ENCODE measurements at places on chromosomes 7 and 10.

GRCh38 chr7:115060095-115060870 is 138.4 kb downstream of the MDFIC start:
- no peak for DNase-seq
- H3K27me3 ChIP-seq: no peaks in the 10 kb centered on the region
- H3K4me3 ChIP-seq: no peak overlapping the region
- H3K36me3 ChIP-seq: no peaks in the 10 kb centered on the region
- no peaks in the 10 kb centered on the region for H3K4me1 ChIP-seq
- no peak overlapping the region for H3K27ac ChIP-seq

- DNase-seq: no peak
- H3K27ac ChIP-seq: no peak overlapping the region
- no peak overlapping the region for H3K4me3 ChIP-seq
- H3K4me1 ChIP-seq: no peaks in the 10 kb centered on the region
- H3K27me3 ChIP-seq: no peaks in the 10 kb centered on the region
Measured at GRCh38 chr7:46600340-46600739, 679.3 kb upstream of the IGFBP3 start.

DNA sequence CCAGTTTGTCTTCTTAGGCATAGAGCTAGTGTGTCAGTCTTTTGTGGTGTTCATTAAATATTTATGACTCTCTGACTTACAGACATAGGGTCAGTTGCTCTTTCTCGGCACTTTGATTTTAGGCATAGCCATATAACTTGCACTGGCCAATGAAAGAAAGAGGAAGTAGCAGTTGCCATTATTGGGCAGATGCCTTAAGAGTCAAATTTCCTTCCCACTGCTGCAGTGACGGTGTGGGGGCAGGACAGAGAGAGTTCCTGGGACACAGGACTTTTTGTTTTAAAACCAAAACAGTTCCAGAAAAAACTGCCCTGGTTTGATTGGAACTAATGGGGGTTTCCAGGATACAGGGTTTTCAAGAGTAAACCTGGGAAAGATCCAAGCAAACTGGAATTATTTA is 60.2 kb upstream of the PHF14 start:
- H3K4me3 ChIP-seq: no peak overlapping the region
- H3K27ac ChIP-seq: no peak overlapping the region
- DNase-seq: no peak

GRCh38 chr10:84224411-84225028 is 824 bp downstream of the LRIT2 start:
- H3K4me1 ChIP-seq: no peaks in the 10 kb centered on the region
- H3K36me3 ChIP-seq: no peaks in the 10 kb centered on the region
- no peak for DNase-seq
- H3K27ac ChIP-seq: no peak overlapping the region
- H3K4me3 ChIP-seq: no peak overlapping the region
- H3K27me3 ChIP-seq: peaks cover 17% of the 10 kb centered on the region

DNA sequence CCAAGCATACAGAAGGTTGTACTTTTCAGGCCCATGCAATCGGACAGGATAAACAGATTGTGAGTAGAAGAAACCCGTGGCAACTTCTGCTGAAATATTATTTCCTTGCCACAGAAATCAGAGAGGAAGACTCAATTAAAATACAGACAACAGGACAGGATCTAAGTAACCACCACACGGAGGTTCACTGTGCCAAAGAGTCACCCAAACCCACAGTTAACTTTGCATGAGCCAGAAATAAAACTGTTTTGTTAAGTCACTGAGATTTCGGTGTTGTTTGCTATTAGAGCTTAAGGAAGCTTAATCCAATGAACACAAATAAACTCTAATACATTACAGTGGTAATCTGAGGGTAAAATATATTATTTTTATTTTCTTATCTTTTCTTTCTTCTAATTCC is 14.0 kb downstream of the PNPLA8 start:
- no peak for DNase-seq
- H3K4me3 ChIP-seq: no peak overlapping the region
- no peak overlapping the region for H3K27ac ChIP-seq
- no peaks in the 10 kb centered on the region for H3K27me3 ChIP-seq
- H3K4me1 ChIP-seq: peaks cover 7% of the 10 kb centered on the region

DNA sequence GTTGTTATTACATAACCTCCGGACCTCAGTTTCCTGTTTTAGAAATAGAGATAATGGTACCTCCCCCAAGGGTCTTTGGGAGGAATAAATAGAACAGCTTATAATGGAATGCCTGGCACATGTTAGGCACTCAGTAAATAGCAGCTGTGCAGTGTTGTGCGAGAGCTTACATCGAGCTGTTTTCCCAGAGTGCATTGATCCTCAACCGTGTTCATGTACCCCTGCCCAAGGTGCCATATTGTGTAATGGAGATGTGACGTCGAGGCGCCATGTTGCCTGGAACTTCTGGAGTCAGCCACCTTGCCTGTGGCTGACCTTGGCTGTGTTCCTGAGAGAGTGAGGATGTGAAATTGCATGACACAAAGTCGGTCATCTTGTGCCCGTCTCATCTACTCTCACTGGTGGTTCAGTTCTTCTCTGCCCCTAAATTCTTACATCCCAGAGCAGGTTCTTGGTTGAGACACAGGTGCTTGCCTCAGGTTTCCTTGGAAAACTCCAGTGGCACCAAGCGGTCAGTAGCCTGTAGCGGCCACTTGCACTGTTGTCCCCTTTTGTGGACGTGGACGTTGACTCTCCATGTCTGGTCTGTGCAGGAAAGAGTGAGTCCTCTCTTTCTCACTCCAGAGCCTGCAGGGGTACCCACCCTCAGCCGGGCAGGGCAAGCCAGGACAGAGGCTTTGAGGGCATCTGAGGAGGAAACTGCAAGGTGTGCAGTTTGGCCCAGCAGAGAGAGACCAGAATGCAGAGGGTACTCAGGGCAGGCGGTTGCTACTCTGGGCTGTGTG is 230.6 kb downstream of the MGMT start:
- H3K27me3 ChIP-seq: no peaks in the 10 kb centered on the region
- H3K27ac ChIP-seq: no peak overlapping the region
- H3K4me1 ChIP-seq: peaks cover 2% of the 10 kb centered on the region
- no peak overlapping the region for H3K4me3 ChIP-seq

DNA sequence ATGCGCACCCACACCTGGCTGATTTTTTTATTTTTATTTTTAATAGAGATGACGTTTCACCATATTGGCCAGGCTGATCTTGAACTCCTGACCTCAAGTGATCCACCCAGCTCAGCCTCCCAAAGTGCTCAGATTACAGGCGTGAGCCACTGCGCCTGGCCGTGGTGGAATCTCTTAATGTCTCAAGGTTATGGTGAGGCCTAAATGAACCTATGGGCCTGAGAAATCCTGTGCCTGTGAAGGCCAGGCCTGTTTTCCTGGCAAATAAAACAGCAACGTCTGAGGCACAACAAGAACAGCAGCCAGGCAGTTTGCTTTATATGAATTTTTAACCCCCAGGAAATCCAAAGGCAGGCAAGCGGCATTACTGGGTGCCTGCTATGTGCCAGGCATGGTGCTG is 297.5 kb upstream of the ZMIZ1 start:
- H3K27me3 ChIP-seq: no peaks in the 10 kb centered on the region
- H3K27ac ChIP-seq: no peak overlapping the region
- no peaks in the 10 kb centered on the region for H3K4me1 ChIP-seq
- no peaks in the 10 kb centered on the region for H3K36me3 ChIP-seq

- H3K27ac ChIP-seq: no peak overlapping the region
- peaks cover 9% of the 10 kb centered on the region for H3K4me1 ChIP-seq
- H3K4me3 ChIP-seq: no peak overlapping the region
- H3K36me3 ChIP-seq: no peaks in the 10 kb centered on the region
- no peak for DNase-seq
Measured at GRCh38 chr10:117535298-117536071, 7.1 kb upstream of the EMX2 start.

DNA sequence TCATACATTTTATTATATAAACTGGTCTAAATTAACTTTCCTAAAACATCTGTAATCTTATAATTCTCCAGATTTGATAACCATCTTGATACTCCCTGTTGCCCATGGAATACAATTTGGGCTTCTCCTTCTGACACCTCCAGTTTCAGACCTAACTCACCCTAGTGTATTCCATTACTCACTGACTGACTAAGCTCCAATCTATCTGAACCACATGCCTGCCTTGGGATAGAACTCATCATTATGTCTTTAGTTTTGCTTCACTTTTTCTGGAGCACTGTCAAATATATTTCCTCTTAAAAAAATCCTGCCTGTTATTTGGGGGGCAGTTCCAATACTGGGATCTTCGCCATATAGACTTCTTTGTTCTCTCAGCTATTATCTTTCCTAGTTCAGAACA is 4.9 kb upstream of the FOXP2 start:
- no peaks in the 10 kb centered on the region for H3K4me1 ChIP-seq
- DNase-seq: no peak
- H3K27ac ChIP-seq: no peak overlapping the region
- H3K27me3 ChIP-seq: no peaks in the 10 kb centered on the region
- no peak overlapping the region for H3K4me3 ChIP-seq

GRCh38 chr7:3805151-3805550 is 504.1 kb downstream of the SDK1 start:
- no peak overlapping the region for H3K27ac ChIP-seq
- DNase-seq: no peak
- H3K4me3 ChIP-seq: no peak overlapping the region
- H3K27me3 ChIP-seq: peaks cover 3% of the 10 kb centered on the region

DNA sequence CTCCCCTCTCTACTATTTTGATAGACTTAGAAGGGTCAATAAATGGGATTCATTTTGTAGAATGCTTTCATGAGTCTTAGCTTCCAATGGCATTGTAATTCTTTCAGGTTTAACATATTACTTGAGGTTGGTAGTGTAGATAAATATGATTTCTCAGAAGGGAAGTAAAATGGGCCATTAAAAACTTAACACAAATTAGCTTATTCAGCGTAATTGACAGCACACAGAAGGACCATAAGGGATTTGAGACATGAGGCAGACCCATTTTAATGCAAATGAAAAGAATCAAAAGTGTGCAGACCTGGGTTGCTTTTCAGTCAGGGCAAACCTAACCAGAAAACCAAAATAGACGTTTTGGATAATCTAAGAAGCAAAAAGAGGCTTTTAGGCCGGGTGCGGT is 156.6 kb upstream of the CNTNAP2 start:
- no peaks in the 10 kb centered on the region for H3K4me1 ChIP-seq
- no peak overlapping the region for H3K4me3 ChIP-seq
- no peaks in the 10 kb centered on the region for H3K27me3 ChIP-seq
- no peak for DNase-seq
- H3K27ac ChIP-seq: no peak overlapping the region

DNA sequence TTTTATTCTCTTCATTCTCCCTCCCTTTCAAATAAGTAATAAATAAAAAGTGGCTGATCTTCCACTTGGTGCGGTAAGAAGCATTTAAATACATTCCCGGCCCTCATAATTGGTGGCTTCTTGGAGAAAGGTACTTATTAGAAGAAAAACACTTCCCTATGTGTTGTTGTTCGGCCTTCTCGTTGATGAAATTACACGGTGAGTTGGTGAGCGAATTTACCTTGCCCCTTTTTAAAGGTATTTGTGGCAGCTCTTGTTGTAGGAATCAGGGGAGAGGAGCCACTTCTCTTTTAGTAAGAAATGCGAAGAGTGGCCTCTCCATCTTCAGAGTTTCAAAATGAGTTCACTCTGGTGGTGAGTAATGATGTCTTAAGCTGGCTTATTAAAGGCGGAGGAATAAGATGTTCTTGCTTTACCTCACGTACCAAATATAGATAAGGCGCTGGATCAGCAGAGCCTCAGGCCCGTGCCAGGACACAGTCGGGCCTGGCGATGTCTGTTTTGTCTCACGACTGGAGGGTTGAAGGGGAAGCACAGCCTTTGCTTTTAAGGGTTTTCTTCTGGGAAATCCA is 135.9 kb downstream of the CUX1 start:
- peak overlapping the region; percentile 89 for H3K27ac ChIP-seq
- peaks cover 37% of the 10 kb centered on the region for H3K4me1 ChIP-seq
- DNase-seq: no peak
- peaks cover 9% of the 10 kb centered on the region for H3K36me3 ChIP-seq
- peak overlapping the region; percentile 47 for H3K4me3 ChIP-seq
- H3K27me3 ChIP-seq: no peaks in the 10 kb centered on the region

GRCh38 chr10:128526791-128527375 is 400.7 kb upstream of the MKI67 start:
- H3K27me3 ChIP-seq: peaks cover 7% of the 10 kb centered on the region
- H3K4me1 ChIP-seq: no peaks in the 10 kb centered on the region

DNA sequence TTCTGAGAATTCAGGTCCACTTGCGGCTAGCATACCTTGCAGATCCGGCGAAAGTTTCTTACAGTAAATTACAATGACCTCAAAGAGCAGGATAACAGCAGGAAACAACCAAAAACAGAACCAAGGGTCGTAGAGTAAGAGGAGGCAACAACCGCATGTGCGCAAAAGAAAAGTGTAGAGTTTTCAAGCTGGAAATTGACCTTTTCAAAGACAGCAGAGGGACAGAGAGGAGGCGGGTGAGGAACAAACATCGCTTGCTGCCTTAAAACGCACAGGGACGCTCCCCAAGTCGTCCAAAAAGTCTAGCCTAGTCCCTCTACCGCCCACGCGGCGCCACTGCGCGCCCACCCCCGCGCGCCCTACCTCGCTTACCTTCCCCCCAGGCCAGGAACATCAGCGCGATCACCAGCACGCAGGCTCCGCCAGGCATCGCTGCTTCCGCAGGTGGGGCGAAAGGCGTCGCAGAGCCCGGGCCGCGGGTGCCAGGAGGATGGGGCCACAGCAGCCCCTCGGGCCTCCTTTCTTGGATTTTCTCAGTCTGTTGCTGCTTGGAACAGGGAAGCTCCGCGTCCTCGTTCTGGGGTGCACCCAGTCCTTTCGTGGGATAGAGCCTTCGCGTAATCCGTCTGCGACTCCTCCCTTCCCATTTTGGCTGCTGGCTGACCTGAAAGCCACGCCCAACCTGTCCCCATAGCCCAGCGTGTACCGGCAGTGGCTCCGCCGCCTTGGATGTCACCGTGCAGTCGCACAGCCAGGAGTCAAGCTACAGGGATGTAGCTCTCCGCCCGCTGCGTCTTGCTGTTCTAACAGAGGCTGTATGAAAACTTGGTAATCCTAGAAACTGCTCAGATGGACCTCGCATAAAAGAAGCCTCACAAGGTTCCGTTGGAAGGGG is at the start of gene VWDE:
Gene VWDE, minus strand, starts transcription at position 579 of the 895 bp plus-strand sequence. Its CDS starts 149 bp downstream, at position 430.
- peak within 1 kb of the TSS; percentile 88 for H3K4me3 ChIP-seq
- H3K4me1 ChIP-seq: peaks cover 12% of the 10 kb centered on the region
- peak within 1 kb of the TSS; percentile 87 for H3K27ac ChIP-seq
- H3K36me3 ChIP-seq: peaks cover 1% of the 10 kb centered on the region
- peaks cover 36% of the 10 kb centered on the region for H3K27me3 ChIP-seq

GRCh38 chr10:88763441-88763840 is 3.6 kb downstream of the LIPN start:
- no peaks in the 10 kb centered on the region for H3K36me3 ChIP-seq
- no peak overlapping the region for H3K27ac ChIP-seq
- H3K4me1 ChIP-seq: peaks cover 9% of the 10 kb centered on the region
- H3K27me3 ChIP-seq: no peaks in the 10 kb centered on the region
- DNase-seq: no peak

GRCh38 chr7:45001826-45002225 is 1.8 kb downstream of the CCM2 start:
- peak overlapping the region; percentile 95 for H3K27ac ChIP-seq
- peaks cover 22% of the 10 kb centered on the region for H3K36me3 ChIP-seq
- H3K4me3 ChIP-seq: peak overlapping the region; percentile 90
- H3K4me1 ChIP-seq: peaks cover 48% of the 10 kb centered on the region

DNA sequence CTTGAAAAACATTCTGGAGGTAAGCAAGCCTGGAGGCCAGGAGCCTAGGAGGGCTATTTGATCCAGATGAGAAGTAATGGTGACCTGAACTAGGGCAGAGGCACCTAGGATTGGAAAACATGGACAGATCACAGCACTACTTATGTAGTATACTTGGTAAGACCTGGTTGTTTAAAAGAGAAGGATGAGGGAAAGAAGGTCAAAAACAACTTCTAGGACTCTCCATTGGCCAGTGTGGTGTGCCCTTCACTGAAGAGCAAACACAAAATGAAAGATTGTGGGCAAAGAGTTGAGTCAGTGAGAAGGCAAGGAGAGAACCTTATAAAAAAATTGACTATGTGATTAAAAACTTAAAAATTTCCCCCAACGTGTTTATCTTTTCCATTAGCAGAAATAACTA is 14.3 kb downstream of the ANKRD1 start:
- H3K27me3 ChIP-seq: no peaks in the 10 kb centered on the region
- no peak overlapping the region for H3K4me3 ChIP-seq
- DNase-seq: no peak
- H3K27ac ChIP-seq: no peak overlapping the region
